Hematopoietic multipotent progenitor cell treated with erythropoietin and hydrocortisone succinate and interleukin-3 and kit ligand, for 15 days (in vitro differentiated cells): ENCODE measurements at places on chromosomes 11 and 22.

- DNase-seq: no peak
Measured at GRCh38 chr11:123100379-123101085, 38.6 kb upstream of the HSPA8 start.

DNA sequence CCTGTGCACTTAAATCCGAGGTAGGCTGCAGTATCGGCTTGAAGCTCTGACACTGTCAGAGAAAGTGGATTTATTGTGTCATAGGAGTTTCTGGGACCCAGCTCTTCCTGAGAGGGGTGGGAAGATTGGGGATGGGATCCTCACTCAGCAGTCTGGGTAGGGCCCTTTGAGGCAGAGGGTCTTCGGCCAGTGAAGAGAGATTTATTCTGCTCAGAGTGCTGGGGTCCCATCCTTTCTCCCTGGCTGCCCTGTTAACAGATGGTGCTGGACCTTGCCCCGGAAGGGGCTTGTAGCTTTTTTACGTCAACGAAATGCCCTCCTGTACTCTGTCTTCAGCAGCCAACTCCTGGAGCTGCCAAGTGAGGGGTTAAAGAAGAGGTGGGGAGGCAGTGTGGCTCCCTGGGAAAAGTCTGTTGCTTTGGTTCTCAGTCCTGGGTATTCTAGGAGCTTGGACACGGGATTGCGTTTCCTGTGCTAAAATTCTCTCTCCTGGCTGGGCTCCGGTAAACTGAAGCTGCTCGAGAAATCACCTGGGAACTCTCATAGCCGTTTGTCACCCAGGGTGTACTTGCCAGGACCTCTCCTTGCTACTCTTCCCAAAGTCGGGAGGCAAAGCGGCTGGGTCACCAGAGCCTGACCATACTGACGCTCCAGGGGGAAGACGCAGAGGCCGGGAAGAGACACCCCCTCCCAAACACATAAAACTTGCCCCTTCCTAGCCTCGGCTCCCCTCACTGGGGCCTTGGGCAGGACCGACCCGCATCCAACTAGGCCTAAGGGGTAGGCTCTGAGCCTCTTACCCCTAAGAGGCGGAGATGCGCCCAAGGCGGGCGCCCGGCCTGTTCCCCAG, 806 bp upstream of the SMDT1 start:
- no peak for DNase-seq

GRCh38 chr22:48153726-48154125, 1391.3 kb downstream of the TBC1D22A start:
- DNase-seq: no peak

GRCh38 chr11:67284811-67285540, 4.1 kb upstream of the ANKRD13D start:
- no peak for DNase-seq

- no peak for DNase-seq
Measured at GRCh38 chr11:59267196-59267595, 54.5 kb upstream of the MPEG1 start.

DNA sequence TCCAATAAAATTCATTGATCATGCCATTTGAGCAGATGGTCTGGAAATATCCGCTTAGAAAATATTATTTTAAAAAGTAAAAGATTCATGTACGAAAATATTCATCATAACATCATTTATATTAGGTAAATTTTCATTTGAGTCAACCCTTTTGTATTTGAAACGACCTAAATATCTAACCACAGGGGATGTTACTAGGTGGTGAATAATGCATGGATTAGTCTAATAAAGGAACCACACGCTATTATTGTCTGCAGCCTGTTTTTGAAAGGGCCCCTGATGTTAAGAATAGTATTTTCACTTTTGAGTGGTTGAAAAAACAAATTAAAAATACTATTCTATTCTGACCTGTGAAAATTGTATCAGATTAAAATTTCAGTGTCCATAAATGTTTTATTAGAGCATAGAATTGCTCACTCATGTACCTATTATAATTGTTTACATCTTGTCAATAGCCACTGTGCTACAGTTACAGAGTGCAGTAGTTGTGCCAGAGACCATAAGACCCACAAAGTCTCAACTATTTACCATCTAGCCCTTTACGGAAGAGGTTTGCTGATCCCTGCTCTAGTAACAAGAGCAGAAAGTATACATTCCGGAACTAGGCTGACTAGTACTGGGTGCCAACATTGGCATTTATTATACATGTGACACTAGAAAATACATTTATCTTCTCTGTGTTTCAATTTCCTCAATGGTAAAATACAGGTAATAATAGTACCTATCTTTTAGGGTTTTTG, 176.1 kb downstream of the LRRC4C start:
- no peak for DNase-seq

- DNase-seq: no peak
Measured at GRCh38 chr22:46354176-46354992, 18.9 kb downstream of the TRMU start.

- DNase-seq: no peak
Measured at GRCh38 chr11:61885166-61885778, 6.1 kb downstream of the FADS3 start.

DNA sequence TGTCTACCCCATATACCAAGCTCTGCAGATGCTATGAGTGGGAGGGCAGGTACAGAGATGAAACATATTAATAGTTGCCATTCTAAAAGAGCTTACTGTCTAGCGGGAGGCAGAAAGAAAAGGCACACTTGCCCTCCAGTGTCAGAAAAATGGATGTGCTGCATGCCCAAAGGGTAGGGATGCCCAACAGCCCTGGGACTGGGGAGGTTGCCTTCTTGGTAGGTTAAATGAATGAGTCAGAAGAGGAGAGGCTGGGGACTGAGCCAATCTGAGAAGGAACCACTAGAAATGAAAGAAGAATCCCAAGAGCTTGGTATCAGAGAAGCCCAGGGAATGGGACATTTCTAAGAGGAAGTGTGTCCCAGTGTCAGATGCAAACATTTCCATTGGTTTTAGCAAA, 1.2 kb downstream of the BIRC3 start:
- DNase-seq: no peak

GRCh38 chr22:23053912-23054530, 16.3 kb upstream of the GNAZ start:
- no peak for DNase-seq

DNA sequence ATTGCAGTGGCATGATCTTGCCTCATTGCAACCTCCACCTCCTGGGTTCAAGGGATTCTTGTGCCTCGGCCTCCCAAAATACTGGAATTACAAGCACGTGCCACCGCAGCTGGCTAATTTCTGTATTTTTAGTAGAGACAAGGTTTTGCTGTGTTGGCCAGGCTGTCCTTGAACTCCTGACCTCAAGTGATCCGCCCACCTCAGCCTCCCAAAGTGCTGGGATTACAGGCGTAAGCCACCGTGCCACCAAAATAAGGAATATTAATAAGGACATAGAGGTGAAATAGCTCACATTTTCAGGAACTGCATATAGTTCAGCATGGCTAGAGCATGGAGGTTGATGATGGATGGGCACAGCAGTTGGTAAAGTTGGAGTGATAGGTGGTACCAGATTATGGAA, 21.4 kb downstream of the ARHGEF12 start:
- DNase-seq: no peak

- DNase-seq: no peak
Measured at GRCh38 chr11:30565027-30565426, 21.1 kb downstream of the MPPED2 start.

DNA sequence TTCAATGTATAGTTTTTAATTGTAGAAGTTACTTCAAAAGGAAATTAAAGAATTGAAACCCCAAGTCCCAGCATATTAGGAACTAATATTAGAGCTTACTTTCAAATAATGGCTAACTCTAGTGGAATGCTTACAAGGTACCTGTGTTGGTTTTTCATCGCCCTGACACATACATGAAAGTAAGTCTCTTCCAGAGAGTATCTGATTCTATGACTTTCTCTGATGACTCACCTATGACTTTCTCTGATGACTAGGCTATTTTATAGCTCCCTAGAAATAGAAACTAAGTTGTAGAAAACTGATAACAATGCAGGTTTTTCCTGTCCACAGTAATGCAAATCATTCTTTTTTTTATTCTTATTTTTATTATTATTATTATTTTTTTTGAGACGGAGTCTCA, 33.6 kb upstream of the MMP7 start:
- DNase-seq: peak; percentile 5

DNA sequence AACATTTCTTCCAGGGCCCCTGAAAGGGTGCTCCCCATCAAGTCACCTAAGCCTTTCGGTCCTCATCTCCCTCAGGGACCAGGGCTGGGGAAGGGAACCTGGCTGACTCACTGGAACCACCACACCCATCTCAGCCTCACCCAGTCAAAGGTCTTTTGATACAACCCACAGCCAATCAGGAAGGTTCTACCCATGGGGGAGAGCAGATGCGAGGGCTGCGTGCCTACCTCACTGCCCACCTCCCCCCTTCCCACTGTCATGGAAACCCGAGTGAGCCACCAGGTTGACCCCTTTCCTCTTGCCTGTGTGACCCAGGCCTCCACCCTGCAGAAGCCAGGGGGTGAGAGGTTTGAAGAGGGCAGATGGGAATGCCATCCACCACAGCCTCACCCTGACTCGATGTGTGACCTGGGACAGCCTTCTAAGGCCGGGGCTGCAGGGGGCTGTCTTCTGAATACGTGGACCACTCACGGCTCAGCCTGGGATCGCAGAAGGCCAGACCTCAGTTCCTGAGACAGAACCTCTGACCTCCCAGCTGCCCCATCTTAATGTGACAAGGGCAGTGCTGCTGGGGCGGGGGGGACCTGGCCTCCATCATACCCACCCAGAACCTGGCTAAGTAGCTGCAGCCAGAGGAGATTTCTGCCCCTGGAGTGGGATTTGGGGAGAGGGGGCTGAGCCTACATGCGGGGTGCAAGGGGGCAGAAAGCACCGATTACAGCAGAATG, 2.7 kb downstream of the MDK start:
- DNase-seq: no peak

- DNase-seq: no peak
Measured at GRCh38 chr11:8296872-8297271, 33.2 kb upstream of the LMO1 start.

- DNase-seq: peak; percentile 87
Measured at GRCh38 chr11:112318184-112318591, 57.5 kb upstream of the PLET1 start.

- no peak for DNase-seq
Measured at GRCh38 chr11:67301951-67302516, 1.3 kb upstream of the SSH3 start.

DNA sequence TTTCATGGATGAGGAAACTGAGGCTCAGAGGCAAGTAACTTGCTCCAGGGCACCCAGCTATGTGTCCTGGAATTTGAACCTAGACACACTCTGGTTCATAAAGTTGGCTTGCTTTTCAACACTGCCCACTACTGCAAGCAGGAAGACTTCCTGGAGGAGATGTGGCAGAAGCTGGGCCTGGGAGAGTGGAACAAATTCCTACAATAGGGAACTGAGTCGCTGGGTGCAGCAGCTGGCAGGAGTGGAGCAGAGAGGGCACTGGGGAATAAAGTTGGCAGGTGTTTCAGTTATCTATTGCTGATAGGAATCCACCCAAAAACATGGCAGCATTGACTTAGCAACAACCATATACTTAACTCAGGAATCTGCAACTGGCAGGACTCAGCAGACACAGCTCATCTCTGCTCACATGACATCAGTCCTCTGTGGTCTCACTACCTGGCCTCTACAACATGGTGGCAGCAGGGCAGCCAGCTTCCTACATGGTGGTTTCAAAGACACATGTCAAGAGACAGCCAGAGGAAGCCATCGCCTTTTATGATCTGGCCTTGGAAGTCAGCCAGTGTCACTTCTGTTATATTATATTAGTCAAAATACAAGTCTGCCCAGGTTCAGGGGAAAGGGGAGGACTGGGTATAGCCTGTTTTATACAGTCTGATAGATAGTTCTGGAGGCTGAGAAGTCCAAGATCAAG, 10.6 kb upstream of the CARD10 start:
- no peak for DNase-seq

GRCh38 chr11:22349491-22349890, 11.3 kb downstream of the SLC17A6 start:
- DNase-seq: no peak

GRCh38 chr11:61669417-61669816, 10.8 kb upstream of the DAGLA start:
- no peak for DNase-seq

DNA sequence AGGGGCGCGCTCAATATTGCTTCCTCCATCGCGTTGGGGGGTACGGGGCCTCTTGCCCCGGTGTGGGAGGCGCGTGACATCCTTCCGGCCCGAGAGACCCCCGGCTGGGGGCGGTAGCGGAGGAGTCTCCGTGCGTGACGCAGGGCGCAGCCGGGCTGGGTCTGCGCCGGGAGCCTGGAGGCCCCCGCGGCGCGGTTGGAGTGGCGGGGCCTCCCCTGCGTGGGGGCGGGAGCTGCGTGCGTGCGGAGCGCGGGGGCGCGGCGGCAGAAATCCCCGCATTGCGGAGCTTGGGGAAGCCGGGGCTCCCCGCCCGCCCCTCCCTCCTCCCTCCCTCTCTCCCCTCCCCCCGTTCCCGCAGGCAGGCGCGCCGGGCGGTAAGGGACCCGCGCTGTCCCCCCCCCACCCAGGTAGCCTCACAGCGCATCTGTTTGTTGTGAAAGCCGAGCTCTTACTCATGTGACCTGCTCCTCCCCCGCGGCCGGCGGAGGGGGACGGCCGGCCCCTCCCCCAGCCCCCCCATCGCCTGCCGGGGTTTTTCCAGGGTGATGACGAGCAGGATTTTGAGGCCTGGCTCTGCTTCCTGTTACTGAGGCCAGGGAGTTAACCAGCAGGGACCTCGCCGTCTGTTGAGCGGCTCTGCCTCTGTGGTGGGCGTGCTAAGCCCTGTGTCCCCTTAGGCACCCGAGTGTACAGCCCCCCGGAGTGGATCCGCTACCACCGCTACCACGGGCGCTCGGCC, 1.6 kb downstream of the PIM3 start:
- DNase-seq: peak; percentile 8

DNA sequence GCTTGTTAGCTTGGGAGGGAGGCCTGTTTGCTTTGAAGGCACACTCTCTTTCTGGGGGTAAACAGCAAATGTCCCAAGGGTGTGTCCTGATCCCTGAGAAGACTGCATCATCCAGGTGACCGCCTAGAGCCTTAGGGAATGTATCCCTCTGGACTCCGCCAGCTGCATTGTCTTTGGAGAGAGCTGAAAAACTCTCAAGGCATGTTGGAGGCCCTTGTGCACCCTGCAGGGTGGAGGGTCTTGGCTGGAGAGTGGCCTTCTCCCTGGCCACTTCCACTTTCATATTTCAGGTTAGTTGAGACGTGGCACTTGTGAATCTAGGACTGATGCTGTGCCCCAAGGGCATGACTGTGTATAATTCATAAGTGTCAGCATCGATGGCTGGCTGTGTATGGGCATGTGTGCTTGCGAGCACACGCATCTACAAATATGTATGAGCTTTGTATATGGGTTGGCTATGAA, 70.6 kb downstream of the ZBTB16 start:
- no peak for DNase-seq
